ENCODE measurements at places on chromosomes 5 and 9.

- no peak for DNase-seq
These were observed 61.7 kb downstream of the GLRA1 start for GRCh38 chr5:151862811-151863472.

- peak; percentile 80 for DNase-seq
These were observed 118.6 kb downstream of the RGS3 start for GRCh38 chr9:113581865-113582697.

DNA sequence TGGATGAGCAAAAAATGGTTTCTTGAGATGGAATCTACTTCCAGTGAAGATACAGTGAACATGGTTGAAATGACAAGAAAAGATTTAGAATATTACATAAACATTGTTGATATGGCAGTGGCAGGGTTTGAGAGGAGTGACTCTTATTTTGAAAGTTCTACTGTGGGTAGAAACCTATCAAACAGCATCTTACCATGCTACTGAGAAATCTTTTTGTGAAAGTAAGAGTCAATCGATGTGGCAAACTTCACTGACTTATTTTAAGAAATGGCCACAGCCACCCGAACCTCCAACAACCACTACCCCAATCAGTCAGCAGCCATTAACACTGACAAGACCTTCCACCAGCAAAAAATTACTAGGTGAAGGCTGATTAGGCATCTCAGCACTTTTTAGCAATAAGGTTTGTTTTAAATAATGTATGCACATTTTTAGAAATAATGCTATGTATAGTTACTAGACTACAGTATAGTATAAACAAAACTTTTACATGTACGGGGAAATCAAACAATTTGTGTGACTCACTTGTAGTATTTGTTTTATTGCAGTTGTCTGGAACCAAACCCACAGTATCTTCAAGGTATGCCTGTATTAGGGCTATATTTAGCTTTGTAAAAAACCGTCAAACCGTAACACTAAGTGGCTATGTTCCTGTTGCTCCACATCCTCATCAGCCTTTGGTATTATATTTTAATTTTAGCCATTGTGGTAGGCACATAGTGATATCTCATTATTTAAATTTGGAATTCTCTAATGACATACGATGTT is 30.6 kb upstream of the ADAMTS6 start:
- no peak for DNase-seq

DNA sequence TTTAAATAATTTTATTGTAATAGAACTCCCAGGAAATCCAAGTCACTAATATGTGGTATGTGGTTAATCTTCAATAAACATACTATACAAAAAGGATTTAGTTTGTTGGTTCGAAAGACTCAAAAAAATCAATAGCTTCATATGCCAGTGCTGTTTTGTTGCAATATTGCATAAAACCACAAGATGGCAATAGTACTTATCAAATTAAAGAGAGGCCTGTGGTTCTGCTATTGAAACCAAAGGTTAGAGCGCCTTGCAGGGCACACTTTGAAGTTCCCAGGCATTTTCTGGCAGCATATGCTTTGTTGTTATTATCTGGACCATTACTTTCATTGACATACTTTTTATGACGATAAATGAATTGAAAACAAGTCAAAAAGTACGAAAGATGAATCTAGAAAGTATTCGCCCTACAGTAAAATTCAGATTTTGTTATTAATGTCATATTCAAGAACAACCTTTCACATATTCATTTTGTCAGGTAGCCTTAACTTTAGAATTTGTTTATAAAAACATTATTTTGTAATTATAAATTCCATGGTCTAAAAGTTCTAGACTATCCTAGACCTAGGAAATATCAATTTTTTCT is 316.3 kb downstream of the MCTP1 start:
- DNase-seq = peak; percentile 85

GRCh38 chr9:71634752-71635151 is 133.6 kb downstream of the CEMIP2 start:
- DNase-seq = no peak

DNA sequence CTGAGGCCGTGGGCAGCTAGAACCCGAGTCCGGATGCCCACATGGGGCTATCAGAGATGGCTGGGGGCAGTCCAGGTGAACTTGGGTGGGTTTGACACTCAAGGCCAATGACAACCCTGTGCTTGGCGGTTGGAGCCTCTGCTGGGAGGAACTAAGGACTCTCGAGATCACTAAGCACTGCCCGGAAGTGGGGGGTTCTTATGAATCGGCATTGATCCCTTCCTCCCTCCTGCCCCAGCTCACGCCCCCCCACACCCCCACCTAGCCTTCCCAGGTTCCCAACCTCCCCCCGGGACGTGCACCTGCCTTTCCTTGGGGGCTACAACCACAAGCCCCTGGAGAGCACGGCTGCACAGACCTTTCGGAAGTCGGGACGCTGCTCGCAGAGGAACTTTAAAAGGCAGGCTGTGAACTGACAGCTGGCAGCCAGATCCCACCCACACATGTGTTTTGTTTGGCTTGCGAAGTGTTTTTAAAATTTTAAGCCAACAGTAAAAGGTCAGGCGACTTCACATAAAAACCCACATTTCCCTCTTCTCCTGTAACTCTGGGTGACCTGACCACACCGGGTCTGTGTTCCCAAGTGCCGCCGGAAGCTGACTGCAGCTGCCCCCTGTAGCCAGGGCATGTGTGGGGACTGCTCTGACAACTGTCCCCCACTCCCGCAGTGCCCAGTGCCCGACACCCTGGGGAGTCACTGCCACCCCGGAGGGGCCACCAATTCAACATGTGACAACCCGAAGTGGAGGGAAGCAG is 5.1 kb upstream of the RALGDS start:
- peak; percentile 63 for DNase-seq

- no peak for DNase-seq
These were observed 47.1 kb downstream of the SH3PXD2B start for GRCh38 chr5:172407241-172407691.

DNA sequence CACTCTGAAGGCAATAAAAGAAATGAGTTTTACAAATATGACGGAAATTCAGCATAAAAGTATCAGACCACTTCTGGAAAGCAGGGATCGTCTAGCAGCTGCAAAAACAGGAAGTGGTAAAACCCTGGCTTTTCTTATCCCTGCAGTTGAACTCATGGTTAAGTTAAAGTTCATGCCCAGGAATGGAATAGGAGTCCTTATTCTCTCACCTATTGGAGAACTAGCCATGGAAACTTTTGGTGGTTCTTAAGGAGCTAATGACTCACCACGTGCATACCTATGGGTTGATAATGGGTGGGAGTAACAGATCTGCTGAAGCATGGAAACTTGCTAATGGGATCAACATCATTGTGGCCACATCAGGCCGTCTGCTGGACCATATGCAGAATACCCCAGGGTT is 93.5 kb upstream of the RGMB start:
- DNase-seq = no peak

- no peak for DNase-seq
These were observed 50.5 kb downstream of the PSD2 start for GRCh38 chr5:139845846-139846681.

DNA sequence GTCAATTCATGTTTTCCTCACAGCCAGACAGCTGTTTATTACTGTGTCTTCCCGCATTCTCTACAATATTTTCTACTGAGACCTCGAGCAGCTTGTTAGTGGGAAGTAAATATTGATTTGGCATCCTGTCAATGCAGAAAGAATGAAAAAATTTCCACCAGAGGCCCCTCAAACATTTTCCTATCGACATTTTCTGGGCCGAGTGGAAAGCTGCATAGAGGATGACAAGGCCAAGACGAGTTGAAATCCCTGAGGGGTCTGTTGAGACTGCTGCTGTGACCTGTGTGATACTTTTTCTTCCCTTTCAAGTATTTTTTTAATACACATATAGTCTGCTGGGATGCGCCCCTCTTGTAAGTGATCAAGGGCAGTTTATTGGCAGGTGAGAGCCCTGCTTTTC is 91.4 kb upstream of the SH3GL2 start:
- DNase-seq = no peak

GRCh38 chr5:129904667-129905472 is 605 bp downstream of the CHSY3 start:
- no peak for DNase-seq

DNA sequence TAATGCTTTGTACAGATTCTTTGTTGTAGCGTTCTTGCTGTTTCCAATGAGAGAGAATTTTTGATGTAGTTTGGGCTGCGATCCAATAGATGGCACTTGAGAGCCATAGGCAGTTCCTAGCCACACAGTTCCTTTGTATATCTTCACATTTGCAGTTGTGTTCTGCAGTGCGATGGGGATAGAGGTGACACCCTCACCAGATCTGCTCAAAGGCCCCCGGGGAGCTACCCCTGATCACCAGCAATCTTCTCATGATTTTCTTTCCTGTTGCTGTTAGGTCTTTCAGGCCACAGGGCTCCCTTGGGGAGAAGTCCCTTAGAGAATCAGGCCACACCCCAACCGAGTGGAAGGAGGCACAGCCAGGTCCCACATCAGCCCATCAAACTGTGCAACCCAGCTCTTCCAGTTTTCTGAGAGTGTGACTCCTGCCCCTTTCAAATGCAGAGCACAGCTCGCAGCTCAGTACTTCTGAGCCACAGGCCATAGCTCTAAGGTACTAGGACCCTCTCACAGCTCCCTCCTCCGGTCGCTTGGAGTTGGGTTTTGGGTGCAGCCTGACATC is 353.7 kb downstream of the SLCO4C1 start:
- DNase-seq = peak; percentile 61

DNA sequence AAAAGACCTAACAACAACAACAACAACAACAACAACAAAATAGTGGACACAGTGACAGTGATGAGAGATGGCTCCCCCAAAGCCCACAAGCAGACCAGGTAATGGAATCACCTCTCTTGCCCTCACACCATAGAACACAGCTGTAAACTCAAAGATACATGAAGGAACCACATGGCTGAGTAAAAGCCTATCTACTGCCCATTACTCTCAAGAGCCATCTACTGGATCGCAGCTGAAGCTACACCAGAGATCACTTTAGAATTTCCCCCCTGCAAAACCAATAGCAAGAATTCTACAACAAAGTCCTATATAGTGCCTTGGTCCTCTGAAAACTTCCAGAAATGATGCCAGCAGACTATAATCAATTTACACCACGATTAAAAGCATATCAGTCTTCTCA is 1537.6 kb upstream of the CDH9 start:
- DNase-seq = no peak

DNA sequence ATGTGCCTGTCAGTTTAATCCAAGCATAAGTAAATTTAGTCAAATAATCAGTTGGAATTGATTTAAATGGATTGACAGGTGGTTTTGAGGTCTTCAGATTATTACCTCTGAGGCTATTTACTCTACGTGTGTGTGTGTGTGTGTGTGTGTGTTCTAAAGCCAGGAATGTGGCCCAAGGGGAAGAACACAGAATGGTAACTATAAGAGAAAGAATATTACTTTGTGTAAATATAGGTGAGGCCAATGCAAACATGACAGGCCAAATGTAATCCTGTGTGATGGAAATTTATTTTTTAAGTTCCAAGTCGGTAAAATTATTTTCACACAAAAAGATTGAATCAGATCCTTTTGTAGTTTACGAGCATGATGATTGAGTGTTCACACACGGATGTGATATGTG is 390.0 kb downstream of the PLK2 start:
- DNase-seq = no peak

- DNase-seq = peak; percentile 96
These were observed 29.8 kb downstream of the DAB2 start for GRCh38 chr5:39394946-39395345.

DNA sequence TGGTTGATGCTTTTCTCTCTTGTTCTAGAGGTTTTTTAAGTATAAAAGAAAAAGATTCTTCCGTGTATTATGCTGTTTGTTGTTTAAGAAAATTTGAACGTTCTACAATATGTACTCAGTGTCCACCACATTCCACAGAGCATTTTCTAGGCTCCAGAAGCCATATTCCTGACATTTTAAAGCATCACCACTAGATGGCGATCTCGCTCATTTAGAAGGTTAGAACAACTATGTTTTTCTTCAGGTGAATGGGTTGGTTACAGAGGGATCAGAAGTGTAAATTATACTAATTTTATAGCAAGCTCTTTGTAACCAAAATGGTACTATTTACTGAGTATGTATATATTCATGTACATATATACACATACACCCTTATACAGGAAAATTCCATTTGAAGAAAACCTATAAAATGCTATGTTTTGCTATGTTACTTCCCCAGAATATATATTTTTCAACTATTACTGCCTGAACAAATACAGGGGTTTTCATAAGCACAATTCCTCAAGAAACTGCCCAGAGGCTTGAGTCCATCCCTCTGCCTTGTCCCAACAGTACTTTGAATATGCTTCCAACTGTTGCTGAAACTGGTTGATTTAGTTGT is 284.3 kb downstream of the CCDC171 start:
- DNase-seq = peak; percentile 24

- peak; percentile 28 for DNase-seq
These were observed 12.3 kb downstream of the IFNA21 start for GRCh38 chr9:21154018-21154608.

GRCh38 chr5:151700820-151701219 is 14.1 kb upstream of the SPARC start:
- DNase-seq = no peak

- DNase-seq = no peak
These were observed 15.6 kb downstream of the COL27A1 start for GRCh38 chr9:114170771-114171461.

DNA sequence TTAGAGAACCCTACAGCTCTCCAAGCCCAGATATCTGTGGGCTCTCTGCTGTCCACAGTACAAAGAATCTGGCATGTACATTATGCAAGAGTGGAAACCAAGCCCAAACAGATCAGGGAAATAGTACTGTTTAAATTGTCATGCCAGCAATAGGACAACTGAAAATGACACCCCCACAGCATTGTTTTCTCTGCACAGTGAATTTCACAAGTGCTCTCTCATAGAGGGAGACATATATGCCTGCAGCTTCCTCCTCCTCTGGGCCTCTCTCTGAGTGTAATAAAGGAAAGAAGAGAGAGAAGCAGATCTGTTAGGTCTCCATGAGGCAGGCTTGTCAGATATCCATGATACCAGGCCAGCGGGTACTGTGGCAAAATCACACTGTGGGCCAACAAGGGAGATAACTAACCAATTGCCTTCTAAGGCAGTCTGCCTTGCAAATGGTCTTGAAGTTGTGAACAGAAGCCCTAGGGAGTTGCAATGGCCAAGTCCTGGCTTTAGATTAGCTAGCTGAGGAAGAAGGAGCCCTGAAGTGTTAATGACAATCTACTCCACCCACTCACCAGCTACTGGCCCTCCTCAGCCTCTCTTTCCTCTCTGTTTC is 54.4 kb upstream of the JMY start:
- peak; percentile 68 for DNase-seq

- DNase-seq = no peak
These were observed 88.0 kb downstream of the LMX1B start for GRCh38 chr9:126701813-126702140.

- DNase-seq = peak; percentile 1
These were observed 201.7 kb upstream of the TARS1 start for GRCh38 chr5:33238826-33239695.

- no peak for DNase-seq
These were observed 1382.4 kb upstream of the WWC1 start for GRCh38 chr5:166909040-166909439.
